ENCODE measurements at places on chromosomes 4 and X.

GRCh38 chr4:121927948-121928347 is 23.9 kb downstream of the TRPC3 start:
- DNase-seq = no peak

DNA sequence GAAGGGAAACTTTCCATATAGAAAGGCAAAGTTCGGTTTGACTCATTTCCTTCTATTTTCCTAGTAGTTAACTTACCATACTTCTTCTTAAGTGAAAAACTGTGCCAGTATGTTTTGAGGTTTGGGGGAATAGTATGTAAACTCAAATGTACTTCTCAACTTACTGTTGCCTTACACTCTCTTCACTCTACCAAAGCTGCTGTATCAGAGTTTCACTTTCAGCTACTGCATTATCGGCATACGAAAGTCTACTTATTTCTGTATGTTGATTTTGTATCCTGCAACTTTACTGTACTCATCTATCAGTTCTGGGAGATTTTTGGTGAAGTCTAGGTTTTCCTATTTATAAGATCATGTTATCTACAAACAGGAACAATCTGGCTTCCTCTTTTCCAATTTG is 932.7 kb downstream of the FAT4 start:
- no peak for DNase-seq

- no peak for DNase-seq
Observed at GRCh38 chr4:73540826-73541225, 59.3 kb downstream of the AFM start.

GRCh38 chrX:24498181-24498580 is 33.1 kb downstream of the PDK3 start:
- DNase-seq = peak; percentile 2

DNA sequence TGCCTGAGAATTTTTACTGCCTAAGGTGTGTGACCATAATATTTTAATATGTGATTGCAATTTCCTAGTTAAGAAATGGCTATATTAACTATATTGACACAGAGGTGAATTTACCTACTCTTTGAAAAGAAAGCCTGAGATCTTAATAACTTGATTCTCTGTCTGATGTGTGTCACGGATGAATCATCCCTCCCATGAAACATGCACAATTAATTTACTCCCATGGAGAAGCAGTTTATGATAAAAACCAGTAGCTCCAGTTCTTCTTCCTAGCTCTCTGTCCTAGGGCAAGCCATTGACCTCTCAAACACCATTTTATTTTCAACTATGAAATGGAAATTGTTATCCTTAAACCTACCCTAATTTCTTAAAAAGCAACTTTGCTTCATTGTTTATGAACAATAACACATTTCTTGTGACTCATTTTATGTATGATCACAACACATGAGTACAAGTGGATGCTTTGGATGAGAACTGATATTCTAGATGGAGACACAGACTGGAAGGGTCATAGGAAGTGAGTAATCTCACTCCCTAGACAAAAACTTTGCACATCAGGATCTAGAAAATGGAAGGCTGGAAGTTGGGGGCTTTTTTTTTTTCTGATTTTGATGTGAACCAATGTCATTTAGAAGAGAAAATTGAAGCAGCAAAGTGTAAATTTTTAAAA is 438.3 kb downstream of the GPAT3 start:
- DNase-seq = no peak

- DNase-seq = no peak
Observed at GRCh38 chr4:3257103-3257555, 8.2 kb downstream of the MSANTD1 start.

DNA sequence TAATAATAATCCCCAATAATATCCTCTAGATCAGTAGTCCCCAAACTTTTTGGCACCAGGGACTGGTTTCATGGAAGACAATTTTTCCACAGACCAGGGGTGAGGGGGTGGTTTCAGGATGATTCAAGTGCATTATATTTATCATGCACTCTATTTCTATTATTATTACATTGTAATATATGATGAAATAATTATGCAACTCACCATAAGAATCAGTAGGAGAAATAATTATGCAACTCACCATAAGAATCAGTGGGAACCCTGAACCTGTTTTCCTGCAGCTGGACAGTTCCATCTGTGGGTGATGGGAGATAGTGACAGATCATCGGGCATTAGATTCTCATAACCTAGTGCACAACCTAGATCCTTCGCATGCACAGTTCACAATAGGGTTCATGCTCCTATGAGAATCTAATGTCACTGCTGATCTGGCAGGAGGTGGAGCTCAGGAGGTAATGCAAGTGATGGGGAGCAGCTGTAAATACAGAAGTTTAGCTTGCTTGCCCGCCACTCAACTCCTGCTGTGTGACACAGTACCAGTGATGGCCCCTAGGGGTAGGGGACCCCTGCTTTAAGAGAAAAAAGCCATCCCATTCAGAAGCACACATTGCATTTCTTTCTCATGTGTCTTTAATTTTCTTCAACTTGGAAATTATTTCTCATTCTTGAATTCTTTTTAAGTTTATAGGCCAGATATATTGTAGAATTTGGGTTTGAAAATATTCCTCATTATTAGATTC is 16.0 kb upstream of the SH3RF1 start:
- no peak for DNase-seq

- no peak for DNase-seq
Observed at GRCh38 chrX:24965372-24965771, 50.4 kb downstream of the ARX start.

- no peak for DNase-seq
Observed at GRCh38 chrX:96692454-96692853, 7.8 kb downstream of the DIAPH2 start.

DNA sequence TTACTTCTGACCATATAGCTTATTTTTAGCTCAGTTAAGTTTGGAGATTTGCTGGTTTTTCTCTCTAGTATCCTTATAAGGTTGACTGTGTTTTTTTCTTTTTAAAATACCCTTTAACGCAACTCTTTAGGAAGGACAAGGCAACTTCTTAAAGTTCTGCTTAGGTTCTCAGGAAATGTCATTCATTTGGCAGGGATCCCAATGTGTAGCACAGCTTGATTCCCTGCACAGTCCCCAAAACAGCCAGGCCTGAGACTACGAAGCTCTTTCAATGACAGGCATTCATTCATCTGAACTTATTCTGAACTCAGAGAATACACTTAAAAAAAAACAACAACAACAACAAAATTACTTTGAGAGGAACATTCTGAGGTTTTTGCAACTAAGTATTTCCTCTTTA is 1765.8 kb downstream of the PCDH7 start:
- no peak for DNase-seq

All from stimulated activated CD8-positive, alpha-beta memory T cell treated with anti-CD3 and anti-CD28 coated beads, Interleukin-7, amount 100 ng/mL, for 4 hours (primary cell).